ENCODE measurements at places on chromosomes 5 and 9.

DNA sequence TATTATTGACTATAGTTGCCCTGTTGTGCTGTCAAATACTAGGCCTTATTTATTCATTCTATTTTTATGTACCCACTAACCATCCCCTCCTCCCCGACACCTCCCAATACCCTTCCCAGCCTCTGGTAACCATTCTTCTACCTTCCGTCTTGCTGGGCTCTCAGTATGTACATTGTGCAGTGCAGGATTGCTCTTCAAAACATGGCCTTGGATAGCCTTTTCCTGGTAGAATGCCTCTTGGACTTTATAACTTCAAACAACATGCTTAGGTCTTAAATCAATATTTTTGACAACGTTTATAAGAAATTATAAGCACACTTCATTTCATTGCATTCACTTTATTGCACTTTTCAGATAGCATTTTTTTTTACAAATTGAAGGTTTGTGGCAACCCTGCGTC, 172.6 kb upstream of the ACTBL2 start:
- no peak for DNase-seq

GRCh38 chr9:137295238-137295811, 6.7 kb downstream of the NRARP start:
- DNase-seq: peak; percentile 67

- DNase-seq: peak; percentile 17
Measured at GRCh38 chr9:15295761-15296405, 11.1 kb downstream of the TTC39B start.

- no peak for DNase-seq
Measured at GRCh38 chr9:96171728-96172127, 130.2 kb downstream of the HSD17B3 start.

DNA sequence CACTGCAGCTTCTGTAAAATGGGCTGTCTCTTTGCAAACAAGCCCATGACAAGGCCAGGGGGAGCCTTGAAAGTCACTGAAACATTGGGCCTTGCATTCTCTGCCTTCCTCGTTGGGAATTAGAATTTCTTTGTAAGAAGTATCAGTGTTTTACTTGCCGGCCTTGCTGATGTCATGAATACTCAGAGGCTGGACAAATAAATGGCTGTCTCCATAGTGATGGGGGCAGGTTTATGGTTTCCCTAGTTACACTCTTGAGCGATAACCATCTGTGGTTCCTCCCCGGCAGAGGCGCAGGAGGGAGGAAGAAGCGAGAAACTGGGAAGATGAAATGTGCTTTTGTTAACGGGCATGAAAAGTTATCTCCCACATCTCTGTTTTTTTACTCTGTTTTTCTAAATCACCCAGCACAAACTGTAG, 272.7 kb upstream of the PANK3 start:
- no peak for DNase-seq

GRCh38 chr5:134100283-134101091, 14.0 kb upstream of the TCF7 start:
- no peak for DNase-seq

- peak; percentile 69 for DNase-seq
Measured at GRCh38 chr9:115013998-115014397, 83.6 kb upstream of the TNFSF8 start.

DNA sequence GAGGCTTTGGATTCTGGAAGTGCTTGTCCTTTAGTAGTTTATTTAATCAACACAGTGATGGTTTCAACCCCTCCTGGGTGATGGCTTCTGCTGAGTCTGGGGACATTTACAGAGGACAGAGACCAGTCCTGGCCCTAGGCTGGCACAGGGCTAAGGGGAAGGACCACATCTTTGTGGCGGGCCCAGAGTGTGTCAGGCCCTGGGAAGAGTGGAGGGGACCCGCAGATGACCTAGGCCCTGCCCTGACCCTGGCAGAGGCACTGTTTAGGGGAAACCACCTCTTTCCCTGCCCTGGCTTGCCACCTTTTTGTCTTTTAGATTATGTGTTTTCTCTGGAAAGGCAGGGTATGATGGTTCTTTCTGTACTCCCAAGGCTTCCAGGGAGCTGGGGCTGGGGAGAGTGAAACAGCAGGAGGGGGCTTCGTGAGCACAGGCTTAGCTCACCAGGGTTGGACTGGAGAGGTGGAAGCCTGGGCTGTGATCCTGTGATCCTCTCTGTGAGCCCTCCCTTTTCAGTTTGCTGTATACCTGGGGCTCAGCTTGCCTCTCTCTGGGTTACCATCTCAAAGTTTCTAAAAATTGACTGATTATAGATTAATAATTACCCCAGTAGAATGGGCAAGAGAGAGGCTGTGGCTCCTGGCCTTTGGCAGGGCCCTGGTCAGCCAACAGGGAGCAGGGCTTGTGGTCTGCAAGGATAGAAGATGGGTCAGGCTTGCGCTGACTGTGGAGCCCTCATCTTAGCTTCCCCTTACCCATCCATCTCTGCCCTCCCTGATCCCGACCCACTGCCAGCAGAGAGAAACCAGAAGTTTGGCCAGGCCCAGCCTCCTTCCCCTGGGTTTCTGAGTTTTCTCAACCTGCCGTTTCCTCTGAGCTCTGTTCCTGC, 1.7 kb upstream of the SYNPO start:
- DNase-seq: no peak

DNA sequence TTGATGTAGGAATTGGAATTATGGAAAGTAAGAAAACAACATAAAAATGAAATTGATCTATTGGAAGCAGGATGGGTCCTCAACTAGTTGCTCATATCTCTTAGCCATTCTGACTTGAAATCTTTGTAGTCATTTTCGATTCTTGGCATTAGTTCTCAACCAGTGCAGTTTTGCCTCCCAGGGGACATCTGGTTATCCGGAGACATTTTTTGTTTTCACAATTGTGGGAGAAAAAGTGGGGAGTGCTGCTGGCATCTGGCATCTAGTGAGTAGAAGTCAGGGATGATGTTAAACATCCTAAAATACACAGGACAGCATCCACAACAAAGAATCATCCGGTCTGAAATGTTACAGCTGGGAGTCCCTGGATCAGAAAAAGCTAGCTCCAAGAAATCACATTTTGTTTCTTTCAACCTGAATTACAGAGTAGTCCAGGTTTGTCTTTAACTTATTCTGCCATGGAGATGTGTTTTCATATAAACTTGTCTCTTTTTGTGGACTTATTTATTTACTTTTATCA, 74.9 kb downstream of the FBXL7 start:
- DNase-seq: no peak

All from HTR-8/SVneo (cell line).